ENCODE measurements at places on chromosomes 1 and 21. TPM values are rescaled to one million over a fixed set of nuclear protein-coding genes. Genes with fewer than 3 reads are reported as not detected.

DNA sequence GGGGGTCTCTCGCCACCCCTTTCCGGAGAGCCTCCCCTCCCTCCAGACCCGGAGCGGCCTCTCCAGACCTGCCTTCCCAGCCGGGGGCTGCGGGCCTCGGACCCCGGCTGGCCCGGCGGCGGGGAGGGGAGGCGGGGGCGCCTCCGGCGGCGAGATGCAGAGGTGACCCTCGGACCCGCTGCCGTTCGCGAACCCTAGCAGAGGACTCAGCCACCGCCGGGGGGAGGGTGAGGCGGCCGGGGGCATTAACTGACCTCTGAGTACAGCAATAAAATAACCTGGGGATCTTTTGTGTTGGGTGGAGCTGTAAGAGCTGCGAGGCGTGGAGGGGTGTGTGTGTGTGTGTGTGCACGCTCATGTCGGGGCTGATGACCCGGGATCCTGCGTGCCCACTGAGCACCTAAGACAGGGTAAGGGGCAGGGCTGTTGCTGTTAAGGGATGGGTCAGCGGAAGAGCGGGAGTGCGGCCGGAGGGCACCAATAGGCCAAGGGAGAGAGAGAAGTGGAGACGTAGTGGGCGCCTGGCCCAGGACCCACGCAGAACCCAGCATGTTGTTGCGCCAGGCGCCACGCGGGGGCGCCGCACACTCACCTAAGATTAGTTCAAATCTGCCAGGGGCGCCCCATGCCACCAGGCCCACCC lies 6.3 kb downstream of the HAPLN2 start:
- DNase-seq: peak; percentile 84

DNA sequence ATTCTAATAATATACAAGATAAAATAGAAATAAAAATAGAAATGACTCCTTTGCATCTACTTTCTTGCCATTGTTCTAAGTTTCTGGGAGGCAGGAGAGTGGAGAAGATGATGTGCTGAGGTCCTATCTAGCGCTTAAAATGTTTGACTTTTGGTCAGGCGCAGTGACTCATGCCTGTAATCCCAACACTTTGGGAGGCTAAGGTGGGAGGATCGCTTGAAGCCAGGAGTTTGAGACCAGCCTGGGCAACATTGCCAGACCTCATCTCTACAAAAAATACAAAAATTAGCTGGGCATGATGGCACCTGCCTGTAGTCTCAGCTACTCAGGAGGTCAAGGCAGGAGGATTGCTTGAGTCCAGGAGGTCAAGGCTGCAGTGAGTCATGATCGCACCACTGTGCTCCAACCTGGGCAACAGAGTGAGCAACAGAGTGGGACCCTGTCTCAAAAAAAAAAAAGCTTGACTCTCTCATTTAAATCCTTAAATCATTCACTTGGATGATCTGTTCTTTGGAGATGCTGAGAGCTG lies 24.2 kb upstream of the SLC45A1 start:
- DNase-seq: no peak

DNA sequence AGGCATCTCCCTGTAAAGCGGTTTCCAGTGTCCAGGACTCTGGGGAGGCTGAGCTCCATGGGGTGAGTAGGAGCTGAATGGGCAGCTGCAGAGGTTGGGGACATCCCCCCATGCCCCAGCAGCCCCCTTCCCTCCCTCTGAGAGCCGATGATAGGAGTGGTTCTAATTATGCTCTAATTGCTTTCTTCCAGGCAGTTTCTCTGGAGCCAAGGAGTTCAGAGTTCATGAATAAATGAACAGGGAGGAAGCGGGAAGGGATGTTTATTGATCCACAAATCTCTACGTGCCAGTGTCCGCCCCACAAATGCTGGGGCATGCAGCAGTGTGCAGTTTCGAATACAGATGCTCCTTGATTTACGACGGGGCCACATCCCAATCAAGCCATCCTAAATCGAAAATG lies 15.6 kb downstream of the NKAIN1 start:
- DNase-seq: no peak

GRCh38 chr1:215517441-215517891 lies 49.6 kb upstream of the KCTD3 start:
- no peak for DNase-seq

DNA sequence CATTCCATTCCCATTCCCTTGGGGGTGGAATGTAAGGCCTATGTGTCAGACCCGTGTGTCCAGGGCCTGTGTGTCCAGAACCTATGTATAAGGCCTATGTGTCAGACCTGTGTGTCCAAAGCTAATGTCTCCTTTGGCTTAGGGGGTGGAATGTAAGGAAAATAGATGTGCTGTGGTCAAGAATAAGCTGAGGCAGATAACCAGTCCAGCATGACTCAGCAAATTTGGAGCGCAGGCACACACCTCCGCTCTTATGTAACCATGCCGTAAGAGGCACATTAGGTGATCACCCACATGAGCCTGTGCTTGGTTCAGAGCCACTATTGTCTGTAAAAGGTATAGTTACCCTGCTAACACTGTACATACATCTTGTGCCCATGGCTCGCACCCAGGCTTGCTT lies 150.8 kb upstream of the SGIP1 start:
- DNase-seq: no peak

Gene SLC2A5
- polyA plus RNA-seq: 4.6 TPM

Gene KIRREL1
- 3.9 TPM for polyA plus RNA-seq

Measured in spleen (tissue), 13 donors.